ENCODE measurements at places on chromosomes 4 and X.

- no peak for DNase-seq
Observed at GRCh38 chr4:25235401-25235800, 1.6 kb downstream of the PI4K2B start.

- no peak for DNase-seq
Observed at GRCh38 chrX:40158036-40158706, 60.4 kb upstream of the BCOR start.

GRCh38 chrX:57674861-57675260 is 5.2 kb downstream of the NLRP2B start:
- DNase-seq, result no peak

GRCh38 chrX:43813319-43813718 is 68.9 kb downstream of the MAOB start:
- DNase-seq, result no peak

GRCh38 chr4:31548021-31548420 is 827.9 kb downstream of the PCDH7 start:
- DNase-seq, result no peak

DNA sequence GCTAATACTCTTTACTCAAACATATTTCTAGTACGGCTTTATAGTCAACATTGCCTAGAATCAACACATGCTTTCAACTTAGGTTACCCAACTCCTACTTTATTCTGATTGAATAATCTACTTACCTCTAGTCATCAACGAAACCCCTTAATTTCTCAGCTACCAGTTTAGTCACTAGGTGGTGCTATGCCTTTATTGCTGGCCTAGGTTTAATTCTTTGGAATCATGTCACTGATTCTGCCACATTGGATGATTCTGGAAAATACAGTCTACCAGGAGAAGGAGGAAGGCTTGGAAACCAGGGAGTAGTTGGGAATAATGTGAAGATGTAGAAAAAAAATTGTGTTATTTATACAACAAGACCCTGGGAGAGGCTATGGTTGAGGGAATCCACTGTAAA is 167.7 kb downstream of the DCAF12L2 start:
- DNase-seq, result no peak

DNA sequence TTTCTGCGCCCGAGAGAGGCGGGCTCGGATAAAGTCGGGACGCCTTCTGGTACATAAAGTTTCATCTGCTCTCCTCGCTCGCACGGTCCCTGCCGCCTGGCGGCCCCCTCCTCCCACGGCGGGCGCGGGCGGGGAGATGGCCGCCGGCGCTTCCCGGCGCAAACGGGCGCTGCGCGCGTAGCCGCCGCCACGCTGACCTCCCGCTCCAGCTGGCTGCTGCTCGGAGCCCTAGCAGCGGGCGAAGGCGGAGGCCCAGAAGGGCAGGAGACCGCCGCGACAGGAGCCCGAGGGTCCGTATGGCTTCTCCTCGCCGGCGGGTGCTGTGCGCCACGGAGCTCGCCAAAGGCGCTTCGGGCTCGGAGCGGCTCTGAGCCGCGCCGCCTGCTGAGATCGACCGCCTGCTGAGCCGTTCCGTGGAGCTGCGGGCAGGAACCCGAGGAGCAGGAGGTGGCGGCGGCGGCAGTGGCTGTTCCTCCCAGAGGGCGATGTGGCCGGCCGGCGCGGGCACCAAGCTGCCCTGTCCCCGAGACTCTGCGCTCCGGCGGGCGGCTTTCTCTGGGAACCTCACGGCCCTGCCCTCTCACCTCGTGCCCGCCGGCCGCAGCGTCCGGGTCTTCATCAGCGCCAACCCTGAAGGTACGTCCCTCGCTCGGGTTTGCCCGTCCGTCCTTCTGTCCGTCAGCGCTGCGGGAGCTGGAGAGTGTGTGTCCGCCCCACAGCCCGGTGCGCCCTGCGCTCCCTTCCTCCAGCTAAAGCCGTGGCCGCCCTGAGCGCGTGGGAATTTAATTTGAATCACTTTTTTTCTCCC is at the start of gene NWD2:
Gene NWD2, plus strand, starts transcription at position 161 of the 808 bp plus-strand sequence. Its CDS starts 325 bp downstream, at position 486.
- DNase-seq, result no peak
